DMS53 (cell line): ENCODE measurements at places on chromosomes 1 and 21.

- DNase-seq: no peak
Observed at GRCh38 chr1:21124846-21125245, 51.9 kb downstream of the EIF4G3 start.

- DNase-seq: no peak
Observed at GRCh38 chr1:241964550-241965282, 7.1 kb downstream of the BECN2 start.

GRCh38 chr1:213154056-213154685, 103.1 kb downstream of the RPS6KC1 start:
- DNase-seq: no peak

GRCh38 chr1:93552741-93553455, 105.0 kb downstream of the FNBP1L start:
- DNase-seq: no peak

- no peak for DNase-seq
Observed at GRCh38 chr1:76288758-76289483, 214.4 kb downstream of the ST6GALNAC3 start.

DNA sequence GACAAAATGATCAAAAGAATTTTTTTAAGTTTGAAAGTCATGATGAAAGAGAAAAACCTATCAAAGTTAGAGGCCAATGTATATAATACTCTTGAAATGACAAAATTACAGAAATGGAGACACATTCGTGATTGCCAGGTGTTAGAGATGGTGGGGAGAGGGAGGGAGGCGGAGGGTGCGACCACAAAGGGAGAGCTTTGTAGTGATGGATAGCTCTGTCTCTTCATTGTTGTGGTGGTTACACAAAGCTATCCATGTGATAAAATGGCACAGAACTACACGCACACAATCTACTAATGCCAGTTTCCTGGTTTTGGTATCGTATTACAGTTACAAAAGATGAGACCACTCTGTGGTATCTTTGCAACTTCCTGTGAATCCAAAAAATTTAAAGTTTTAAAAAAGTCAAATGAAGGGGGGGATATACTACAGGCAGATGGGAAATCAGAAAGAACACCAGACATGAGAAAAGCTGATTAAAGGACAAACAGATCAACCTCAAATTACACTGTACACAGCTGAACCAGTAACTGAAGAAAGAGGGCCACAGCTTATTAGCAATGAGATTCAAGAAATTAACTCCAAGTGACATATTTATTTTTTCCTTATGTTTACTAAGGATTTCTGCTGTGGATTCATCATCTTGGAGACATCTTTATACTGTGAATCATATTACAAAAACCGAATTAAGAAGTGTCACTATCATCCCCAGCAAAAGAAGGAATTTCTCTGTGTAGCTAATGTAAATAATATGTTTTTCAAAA, 199.1 kb downstream of the SLC45A1 start:
- DNase-seq: no peak

DNA sequence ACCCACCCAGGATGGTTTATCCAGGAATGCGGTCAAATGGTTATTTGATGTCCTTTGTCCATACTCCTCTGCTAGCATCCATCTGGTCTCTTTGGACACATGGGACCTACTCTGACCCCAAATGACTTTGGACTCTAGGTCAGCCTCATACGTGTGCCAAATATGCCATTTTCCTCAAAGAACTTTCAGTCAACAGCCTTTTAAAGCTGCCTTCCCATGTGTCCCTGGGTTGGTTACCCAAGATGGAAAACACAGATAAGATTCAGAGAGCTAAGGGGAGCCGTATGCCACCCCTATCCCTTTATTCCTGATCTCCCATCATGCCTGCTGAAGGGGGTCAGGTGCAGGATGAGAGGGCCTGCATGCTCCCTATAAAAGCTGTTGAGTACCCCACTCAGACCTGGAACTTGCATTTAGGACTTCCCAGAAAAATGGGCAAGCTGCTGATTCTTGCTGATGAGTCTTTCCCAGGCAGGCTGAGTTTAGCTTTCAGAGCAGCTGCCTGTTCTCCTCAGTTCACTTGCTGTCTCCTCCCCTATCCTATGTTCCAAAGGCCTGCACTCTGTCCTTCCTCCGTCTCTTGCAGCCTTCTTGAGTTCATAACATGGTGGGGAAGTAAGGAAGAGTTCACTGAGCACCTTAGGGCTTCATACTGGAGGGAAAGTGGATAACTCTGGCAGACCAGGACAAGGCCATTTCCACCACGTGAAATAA, 19.8 kb downstream of the CHI3L2 start:
- DNase-seq: no peak

- DNase-seq: peak; percentile 69
Observed at GRCh38 chr1:204152310-204153044, 633 bp upstream of the ETNK2 start.

DNA sequence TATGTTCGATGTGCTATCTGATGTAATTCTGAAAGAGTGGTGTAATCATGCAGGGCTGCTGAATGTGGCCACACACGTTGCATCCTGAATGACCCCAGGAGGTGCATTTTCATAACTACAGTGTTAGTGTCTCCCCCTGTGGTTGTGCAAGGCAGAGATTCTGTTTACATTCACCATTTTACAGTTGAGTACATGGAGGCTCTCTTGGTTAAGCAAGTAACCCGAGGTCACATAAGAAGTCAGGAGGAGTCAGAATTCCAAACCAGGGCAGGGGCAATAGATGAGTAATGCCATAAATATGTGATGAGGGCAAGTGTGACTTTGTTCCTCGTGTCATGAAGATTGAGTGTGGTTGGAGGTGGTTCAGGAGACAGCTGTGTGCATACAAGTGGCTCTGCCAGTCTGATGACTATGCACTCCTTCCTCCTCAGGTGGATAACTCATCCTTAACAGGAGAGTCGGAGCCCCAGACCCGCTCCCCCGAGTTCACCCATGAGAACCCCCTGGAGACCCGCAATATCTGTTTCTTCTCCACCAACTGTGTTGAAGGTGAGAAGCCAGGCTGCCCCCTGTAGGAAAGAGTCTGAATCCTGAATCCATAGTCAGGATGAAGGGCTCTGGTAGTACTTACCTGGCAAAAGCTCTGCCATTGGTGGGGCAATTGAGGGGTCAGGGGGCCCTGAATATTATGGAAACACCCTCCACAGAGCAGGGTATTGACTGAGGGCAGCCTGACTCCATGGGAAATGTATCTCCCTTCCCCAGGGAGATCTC, 9.3 kb downstream of the ATP1A2 start:
- peak; percentile 54 for DNase-seq

- no peak for DNase-seq
Observed at GRCh38 chr1:179754041-179754624, 11.0 kb downstream of the FAM163A start.

DNA sequence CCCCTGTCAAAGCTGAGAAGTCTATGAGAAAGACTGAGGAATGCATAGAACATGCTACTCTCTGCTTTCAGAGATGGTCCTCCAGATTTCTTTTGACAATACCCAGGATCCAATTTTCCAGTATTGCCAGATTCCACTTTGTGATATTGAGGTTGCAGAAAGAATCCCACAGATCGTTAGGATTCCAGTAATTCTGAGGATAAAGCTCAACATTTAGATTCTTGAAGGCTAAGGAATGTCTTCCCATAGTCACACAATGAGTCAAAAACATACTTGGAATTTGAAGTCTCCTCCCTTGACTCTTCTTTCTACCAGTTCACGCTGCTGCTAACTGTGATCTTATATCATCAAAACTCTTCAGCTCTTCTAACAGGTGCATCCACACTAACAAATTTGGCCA, 57.1 kb downstream of the TNFSF18 start:
- no peak for DNase-seq

- no peak for DNase-seq
Observed at GRCh38 chr1:84107955-84108354, 36.1 kb upstream of the PRKACB start.

- peak; percentile 58 for DNase-seq
Observed at GRCh38 chr1:177219554-177220458, 49.0 kb downstream of the BRINP2 start.

DNA sequence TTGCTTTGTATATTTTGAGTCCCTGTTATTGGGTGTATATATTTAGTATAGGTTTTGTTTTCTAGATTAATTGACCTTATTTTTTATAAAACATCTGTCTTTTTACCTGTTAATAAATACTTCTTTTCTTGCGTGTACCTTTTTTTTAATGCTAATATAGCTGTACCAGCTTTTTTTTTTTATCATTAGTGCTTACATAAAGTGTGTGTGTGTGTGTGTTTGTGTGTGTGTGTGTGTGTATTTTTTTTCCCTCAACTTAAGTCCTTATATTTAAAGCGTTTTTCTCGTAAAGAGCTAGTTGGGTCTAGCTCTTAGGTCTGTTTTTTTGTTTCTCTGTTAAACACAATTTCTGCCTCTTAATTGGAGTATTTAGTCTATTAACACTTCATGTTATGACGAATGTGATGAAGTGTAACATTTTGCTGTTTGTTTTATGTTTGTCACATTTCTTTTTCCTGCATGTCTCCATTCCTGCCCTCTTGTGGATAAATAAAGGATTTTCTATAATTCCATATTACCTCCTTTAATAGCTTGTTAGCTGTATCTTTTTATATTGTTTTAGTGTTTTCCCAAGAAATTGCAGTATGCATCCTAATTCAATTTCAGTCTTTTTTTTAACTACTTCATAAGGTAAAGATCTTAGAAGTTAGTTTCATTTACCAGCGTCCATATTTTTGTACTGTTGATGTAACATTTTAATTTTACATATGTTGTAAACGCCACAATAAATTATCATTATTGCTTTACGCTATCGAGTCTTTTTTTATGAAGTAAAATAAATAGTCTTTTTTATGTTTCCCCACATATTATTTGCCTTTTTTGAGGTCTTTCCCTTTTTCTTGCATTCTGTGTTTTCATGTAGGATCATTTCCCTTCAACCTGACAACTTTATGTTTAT, 4.3 kb downstream of the PRMT2 start:
- DNase-seq: peak; percentile 33

- DNase-seq: no peak
Observed at GRCh38 chr1:226888021-226888420, 17.6 kb downstream of the PSEN2 start.

DNA sequence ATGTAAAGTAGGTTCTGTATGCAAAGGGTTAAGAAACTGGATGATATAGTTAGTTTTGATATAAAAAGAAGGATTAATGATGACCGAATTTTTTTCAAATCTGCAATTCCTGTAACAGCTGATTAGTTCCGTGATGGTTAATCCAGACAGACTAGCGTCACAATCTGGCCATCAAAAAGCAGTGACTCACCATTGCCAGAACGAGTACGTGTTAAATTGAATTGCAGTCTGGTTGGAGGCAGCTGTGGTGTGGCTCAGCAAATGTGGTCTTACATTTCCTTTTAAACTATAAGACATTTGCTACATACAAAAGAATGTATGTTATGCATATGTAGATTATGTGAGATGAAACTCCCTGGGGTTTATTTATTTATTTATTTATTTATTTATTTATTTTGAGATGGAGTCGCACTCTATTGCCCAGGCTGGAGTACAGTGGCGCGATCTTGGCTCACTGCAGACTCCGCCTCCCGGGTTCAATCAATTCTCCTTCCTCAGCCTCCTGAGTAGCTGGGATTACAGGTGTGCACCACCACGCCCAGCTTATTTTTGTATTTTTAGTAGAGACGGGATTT, 139.8 kb downstream of the RYR2 start:
- peak; percentile 13 for DNase-seq

DNA sequence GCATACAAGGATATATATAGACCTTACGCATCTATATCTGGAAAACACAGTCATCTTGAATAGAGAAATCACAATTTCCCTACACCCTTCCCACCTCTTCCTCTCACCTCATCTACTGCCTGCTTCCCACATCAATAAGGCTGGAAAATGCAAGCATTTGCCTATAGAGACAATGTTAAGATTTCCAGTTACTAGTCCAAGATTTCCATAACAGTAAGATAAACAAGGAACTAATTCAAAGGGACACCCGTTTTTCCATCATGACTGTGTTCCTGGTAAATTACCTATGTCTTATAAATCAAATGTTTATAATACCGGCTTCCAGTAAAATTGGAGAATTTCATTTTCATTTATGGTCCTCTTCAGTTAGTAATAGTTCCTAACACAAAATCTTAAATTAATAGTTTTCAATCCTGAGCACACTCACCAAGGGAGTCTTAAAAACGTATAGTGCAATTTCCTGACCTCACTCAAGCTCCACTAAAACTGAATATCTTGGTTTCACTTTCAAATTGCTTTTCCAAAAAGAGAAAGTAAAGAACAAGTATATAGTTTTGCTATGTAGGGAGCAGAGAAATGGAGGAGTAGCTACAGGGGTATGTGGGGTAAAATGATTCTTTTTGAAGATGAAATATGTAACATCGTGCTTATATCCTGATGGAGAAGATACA, 398.7 kb downstream of the PLPP3 start:
- no peak for DNase-seq

DNA sequence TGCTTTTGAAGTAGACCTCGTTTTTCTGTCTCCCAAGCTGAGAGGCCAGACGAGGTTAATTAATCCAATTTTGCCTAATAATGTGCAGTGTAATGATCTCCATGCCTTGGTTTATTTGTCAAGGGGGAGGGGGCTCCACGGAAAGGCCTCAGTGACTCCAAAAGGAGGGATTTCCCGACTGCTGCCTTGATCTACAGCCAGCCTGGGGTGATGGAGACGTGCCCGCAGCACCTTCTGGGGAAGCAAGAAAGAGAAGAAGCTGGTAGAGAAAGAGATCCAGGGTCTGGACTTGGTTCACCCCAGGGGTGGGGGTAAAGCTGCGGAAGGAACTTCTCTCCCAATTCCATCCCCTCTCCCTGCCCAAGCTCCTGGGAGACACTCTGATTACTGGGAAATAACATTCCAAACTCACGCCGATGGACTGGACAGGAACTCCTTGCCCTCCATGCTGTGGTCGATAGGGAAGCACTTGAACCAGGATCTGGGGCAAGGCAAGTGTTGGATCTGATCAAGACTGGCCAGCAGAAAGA, 44.1 kb upstream of the SIM2 start:
- DNase-seq: no peak

DNA sequence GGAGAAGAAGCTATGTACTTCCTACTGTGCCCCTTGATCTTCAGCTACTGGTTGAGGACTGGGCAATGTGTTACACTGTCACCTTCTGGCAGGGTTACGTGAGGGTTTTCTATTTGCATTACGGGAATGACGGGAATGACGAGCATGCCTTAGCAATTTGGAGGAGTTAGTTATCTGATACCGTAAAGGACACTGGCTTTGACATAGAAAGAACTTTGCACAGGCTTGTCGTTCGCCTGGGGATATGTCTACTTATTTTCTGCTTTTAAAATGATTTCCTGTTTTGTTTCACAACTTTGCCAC, 19.8 kb upstream of the ACBD6 start:
- no peak for DNase-seq

DNA sequence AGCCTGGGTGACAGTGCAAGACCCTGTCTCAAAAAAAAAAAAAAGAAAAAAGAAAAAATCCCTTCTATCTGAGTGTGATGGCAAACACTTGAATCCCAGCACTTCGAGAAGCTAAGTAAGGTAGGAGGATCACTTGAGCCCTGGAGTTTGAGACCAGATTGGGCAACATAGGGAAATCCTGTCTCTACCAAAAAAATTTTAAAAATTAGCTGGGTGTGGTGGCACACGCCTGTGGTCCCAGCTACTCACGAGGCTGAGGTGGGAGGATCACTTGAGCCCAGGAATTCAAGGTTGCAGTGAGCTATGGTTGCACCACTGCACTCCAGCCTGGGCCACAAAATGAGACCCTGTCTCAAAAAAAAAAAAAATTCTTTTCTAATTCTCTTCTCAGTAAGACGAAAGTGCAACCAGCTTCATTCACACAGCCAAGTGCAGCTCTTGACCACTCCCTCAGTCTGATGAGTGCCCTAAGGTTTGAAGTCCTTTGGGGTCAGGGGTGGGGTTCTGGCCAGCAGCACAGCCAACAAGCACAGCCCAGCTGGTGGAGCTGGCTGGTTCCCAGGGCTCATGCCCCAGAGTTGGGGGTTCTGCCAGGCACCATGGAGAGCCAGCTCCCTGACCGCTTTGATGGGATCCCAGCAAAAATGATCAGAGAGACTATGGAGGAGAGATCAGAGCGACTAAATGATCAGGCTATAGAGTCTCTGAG, 8.0 kb downstream of the SLC2A5 start:
- no peak for DNase-seq
